NT2/D1 (cell line): ENCODE measurements at places on chromosomes 16 and 17.

GRCh38 chr17:81019563-81020442 lies 15.1 kb upstream of the BAIAP2 start:
- no peak for DNase-seq

- no peak for DNase-seq
Observed at GRCh38 chr16:349211-349610, 3.3 kb downstream of the AXIN1 start.

GRCh38 chr16:72099377-72099818 lies 5.8 kb downstream of the DHX38 start:
- DNase-seq = peak; percentile 47

DNA sequence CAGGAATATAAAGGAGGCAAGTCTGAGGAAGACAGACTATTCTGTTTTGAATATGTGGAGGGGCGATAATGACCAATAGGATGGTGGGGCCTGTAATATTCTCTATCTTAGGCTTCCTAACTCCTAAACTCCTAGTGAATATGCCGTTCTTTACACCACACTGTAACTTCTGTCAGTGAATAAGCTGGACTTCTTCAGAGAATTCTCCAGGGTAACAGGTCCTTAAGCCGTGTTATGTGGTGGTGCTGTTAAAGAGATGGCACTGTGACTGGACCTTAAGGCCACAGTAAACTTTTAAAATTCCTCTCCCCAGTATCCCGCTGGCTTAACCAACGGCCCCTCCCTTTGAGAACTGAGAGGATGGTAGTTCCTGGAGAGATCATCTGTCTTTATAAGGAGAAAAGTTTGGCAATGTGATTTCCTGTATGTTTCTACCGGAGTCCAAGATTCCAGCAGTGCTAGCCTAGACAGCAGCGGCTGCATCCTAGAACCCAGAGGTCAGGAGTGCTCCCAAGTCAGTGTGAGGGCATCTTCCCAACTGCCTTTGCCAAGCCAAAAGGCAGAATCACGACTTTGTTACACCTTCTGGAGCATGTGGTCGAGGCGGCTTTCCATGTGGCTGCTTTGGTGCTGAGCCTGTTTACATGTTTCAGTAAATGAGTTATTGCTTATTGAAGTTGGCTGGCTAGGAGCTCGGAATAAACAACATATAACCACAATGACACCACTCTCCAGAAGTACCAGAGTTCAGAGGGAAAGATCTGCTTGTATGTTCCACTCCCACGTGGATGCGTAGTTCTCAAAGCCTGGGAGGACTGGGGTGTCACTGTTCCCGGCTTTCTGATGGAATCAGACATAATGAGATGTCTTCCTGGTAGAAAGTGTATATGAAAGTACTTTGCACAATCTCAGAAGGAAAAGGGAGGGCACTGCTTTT lies 41.0 kb downstream of the TUBD1 start:
- DNase-seq = no peak

DNA sequence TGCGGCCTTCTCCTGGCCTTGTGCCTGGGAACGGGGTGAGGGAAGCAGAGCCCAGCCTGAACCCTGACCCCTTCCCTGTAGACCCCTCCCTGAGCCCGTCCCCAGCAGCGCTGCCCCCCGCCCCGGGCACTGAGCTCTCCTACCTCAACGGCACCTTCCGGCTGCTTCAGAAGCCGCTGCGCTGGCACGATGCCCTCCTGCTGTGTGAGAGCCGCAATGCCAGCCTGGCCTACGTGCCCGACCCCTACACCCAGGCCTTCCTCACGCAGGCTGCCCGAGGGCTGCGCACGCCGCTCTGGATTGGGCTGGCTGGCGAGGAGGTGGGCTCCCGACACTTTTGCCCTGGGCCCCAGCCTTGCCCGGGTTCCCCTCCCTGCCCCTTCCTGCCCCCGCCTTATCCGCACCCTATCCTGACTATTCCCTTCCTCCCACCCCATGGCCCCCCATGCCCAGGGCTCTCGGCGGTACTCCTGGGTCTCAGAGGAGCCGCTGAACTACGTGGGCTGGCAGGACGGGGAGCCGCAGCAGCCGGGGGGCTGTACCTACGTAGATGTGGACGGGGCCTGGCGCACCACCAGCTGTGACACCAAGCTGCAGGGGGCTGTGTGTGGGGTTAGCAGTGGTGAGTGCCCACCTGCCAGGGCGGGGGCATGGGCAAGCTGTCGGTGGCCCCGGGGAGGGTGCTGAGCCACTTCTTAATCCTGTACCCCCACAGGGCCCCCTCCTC lies 62.1 kb downstream of the MRC2 start:
- no peak for DNase-seq

GRCh38 chr16:878072-878784 lies 77.7 kb upstream of the GNG13 start:
- no peak for DNase-seq

DNA sequence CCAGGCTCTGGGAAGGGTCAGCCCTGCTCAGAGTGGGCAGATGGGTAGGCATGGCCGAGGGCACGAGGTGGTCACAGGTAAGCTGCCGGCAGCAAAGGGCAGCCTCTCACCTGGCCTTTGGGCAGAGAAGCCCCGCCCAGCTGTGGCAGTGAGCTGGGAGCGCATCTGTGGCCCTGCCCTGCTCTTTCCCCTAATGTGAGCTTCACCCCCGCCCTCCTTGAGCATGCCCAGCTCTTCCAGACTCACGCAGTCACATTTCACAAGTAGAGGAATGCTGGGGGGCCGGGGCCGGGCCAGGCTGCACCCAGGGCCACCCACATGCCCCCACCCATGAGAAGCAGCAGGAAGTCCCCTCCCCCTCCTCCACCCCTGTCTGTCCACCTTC lies 40.7 kb upstream of the SLC38A10 start:
- no peak for DNase-seq

- no peak for DNase-seq
Observed at GRCh38 chr16:87652799-87653198, 50.5 kb downstream of the JPH3 start.

GRCh38 chr17:68777856-68778694 lies 176.9 kb upstream of the FAM20A start:
- no peak for DNase-seq

DNA sequence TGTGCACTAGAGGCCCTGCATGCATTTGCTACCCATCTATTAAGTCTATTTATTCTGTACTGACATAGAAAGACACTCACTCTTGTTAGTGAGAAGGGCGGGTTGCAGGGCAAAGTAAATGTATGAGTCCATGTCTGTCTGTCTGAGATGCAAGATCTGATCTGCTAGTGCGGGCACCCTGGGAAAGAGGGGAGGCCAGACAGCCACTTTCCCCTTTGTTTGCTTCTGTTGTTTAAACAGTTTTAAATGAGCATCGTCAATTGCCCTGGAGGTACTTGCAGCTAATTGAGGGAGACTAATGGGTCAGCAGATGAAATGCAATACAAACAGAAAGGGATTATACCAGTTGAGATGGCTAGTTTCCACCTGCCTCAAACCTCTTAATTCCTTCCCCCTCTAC lies 24.9 kb downstream of the SCNN1G start:
- no peak for DNase-seq
